GM23338 (cell line): ENCODE measurements at places on chromosomes 6 and 20. TPM values are rescaled to one million over a fixed set of nuclear protein-coding genes. Genes with fewer than 3 reads are reported as not detected.
A peak's percentile ranks its signal among the peaks of the same experiment; 100 is the strongest.

Gene KPNA5
- total RNA-seq = 9.4 and 16.3 TPM in 2 replicates

- H3K4me3 ChIP-seq = no peak overlapping the region
- H3K4me1 ChIP-seq = peaks cover 27% of the 10 kb centered on the region
- peaks cover 35% of the 10 kb centered on the region for H3K27me3 ChIP-seq
- H3K27ac ChIP-seq = no peak overlapping the region
- H3K36me3 ChIP-seq = no peaks in the 10 kb centered on the region
Observed at GRCh38 chr6:106102034-106102433, 15.9 kb downstream of the PRDM1 start.

Gene RIMS1
- 3.9 and 4.0 TPM in 2 replicates for total RNA-seq

Gene DPPA5
- 3.0 and 7.0 TPM in 2 replicates for total RNA-seq

Gene ATAT1
- 8.9 and 12.8 TPM in 2 replicates for total RNA-seq

Gene HIVEP2
- total RNA-seq = 6.6 and 7.4 TPM in 2 replicates

Gene MAK
- 0.35 and 0.50 TPM in 2 replicates for total RNA-seq

- H3K36me3 ChIP-seq = no peaks in the 10 kb centered on the region
- no peak overlapping the region for H3K4me3 ChIP-seq
- DNase-seq = no peak
- no peaks in the 10 kb centered on the region for H3K4me1 ChIP-seq
- no peak overlapping the region for H3K27ac ChIP-seq
Observed at GRCh38 chr6:13865141-13865540, 50.8 kb upstream of the MCUR1 start.

DNA sequence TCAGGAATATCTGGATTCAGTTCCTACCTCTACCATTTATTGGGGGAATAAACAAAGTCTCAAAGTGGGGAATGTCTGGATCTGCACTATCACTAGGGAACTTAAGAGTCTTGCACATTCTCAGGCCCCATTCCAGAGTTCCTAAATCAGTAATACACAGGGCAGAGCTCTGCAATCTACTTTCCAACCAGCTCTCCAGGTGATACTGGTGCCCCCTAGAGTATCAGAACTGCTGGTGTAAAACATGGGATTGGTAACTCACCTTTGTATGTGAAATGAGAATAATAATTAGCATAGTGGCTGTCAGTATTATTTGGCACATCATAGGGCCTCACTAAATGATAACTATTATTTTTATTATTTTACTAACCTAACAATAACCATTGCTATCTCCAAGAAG is 278.8 kb upstream of the IMPG1 start:
- H3K4me3 ChIP-seq = no peak overlapping the region
- peak; percentile 70 for DNase-seq
- H3K36me3 ChIP-seq = no peaks in the 10 kb centered on the region

DNA sequence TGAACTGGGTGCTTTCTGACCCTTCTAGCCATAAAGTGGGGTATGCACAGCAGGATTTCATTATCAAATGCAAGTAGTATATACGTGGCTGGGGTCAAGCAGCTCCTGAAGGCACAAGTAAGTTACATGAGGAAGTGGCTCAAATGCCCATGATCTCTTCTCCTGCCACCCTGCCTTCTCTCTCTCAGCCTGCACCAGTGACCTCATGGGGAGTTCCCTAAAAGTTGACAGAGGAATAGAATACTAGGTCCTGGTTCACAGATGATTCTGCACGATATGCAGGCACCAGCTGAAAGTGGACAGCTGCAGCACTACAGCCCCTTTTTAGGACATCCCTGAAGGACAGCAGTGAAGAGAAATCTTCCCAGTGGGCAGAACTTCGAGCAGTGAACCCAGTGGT is 282.0 kb downstream of the BCKDHB start:
- DNase-seq = no peak
- H3K27ac ChIP-seq = no peak overlapping the region

Gene ZNF184
- 7.7 and 10.6 TPM in 2 replicates for total RNA-seq

DNA sequence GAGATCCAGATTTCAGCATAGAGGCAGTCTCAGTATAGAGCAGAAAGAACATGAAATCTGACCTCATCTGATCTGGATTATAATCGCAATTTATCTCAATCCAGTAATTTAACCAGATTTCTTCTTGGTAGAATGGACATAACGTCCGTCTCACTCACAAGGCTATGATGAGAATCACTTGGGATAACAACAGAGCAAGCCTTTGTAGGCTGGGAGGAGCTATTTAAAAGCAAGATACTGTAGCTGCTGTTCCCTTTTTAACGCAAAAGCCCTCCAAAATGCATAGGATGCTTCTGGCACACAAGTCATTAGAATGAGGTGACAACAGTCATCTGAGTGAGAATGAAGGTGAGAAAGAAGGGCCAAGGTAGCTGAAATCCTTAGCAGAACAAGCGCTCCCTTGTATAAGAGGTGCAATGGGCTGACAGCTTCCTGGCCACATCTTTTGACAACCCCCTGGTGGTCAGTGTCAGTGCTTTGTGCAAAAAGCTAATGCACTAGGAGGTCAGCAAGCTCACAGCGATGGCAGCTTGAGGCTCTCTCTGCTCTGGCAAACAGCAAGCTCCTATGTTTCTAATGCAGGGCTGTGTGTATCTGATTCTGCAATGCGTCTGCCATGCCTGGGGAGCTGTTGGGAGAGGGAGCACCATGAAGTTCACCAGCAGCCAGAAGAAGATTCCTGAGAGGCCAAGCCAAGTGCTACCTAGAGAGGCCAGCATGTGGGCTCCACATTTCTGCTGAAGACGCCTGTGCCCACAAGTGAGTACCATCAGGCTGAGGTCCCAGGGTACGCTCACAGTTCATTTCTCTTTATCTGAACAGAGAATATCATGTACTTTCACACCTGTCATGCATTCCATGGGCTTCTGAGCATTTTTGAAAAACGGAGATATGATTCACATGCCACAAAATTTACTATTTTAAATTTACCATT is 16.2 kb downstream of the METTL24 start:
- H3K36me3 ChIP-seq = no peaks in the 10 kb centered on the region
- no peaks in the 10 kb centered on the region for H3K4me1 ChIP-seq
- H3K27me3 ChIP-seq = no peaks in the 10 kb centered on the region
- no peak overlapping the region for H3K27ac ChIP-seq
- H3K4me3 ChIP-seq = no peak overlapping the region

Gene ADGRB3
- total RNA-seq = 1.9 and 4.0 TPM in 2 replicates

Gene AVP
- total RNA-seq = not detected in 2 replicates

Gene KCNG1
- 26.3 and 31.0 TPM in 2 replicates for total RNA-seq

Gene LST1
- total RNA-seq = not detected in 2 replicates

DNA sequence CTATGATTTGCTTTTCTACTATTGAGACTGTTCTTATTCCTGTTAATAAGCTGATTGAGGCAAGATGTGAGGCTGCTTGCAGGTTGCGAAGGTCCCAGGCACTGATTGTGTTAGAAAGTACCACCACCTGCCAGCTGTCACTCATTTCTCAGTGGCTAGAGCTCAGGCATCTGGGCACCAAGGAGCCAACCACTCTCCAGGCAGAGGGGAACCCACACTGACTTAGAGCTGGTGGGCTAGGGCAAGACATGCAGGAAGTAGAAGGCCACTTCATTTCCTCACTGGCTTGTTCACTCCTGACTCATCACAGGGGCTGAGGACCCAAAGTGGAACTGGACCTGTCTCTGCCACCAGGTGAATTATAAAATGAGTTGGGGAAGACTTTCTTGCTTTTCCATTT is 7.8 kb upstream of the DLL1 start:
- peaks cover 32% of the 10 kb centered on the region for H3K4me1 ChIP-seq
- H3K27ac ChIP-seq = no peak overlapping the region
- no peak overlapping the region for H3K4me3 ChIP-seq
- DNase-seq = no peak
- H3K36me3 ChIP-seq = peaks cover 13% of the 10 kb centered on the region; the same call in 1 of the 2 replicates

Gene SAMD3
- 3.8 and 4.9 TPM in 2 replicates for total RNA-seq

DNA sequence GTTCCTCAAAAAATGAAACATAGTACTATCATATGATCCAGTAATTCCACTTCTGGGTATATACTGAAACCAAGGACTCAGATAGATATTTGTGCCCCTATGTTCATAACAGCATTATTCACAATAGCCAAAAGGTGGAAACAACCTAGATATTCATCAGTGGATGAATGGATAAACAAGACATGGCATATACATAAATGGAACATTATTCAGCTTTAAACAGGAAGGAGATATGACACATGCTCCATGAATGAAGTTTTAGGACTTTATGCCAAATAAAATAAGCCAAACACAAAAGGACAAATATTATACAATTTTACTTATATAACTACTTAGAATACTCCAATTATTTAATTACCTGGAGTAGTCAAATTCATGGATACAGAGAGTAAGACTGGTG is 16.4 kb downstream of the PLCB1 start:
- H3K4me1 ChIP-seq = peaks cover 21% of the 10 kb centered on the region
- H3K27me3 ChIP-seq = no peaks in the 10 kb centered on the region
- DNase-seq = no peak
- H3K27ac ChIP-seq = no peak overlapping the region
- no peak overlapping the region for H3K4me3 ChIP-seq

Gene C20orf144
- 0.66 TPM in 1 of 2 replicates, not detected in the other for total RNA-seq

Gene LY6G6C
- total RNA-seq = not detected in 2 replicates

GRCh38 chr6:11210386-11211138 is 21.9 kb downstream of the NEDD9 start:
- H3K27me3 ChIP-seq = no peaks in the 10 kb centered on the region
- H3K4me3 ChIP-seq = no peak overlapping the region
- H3K27ac ChIP-seq = peak overlapping the region; percentile 65
- no peak for DNase-seq
- H3K36me3 ChIP-seq = no peaks in the 10 kb centered on the region
- peaks cover 37% of the 10 kb centered on the region for H3K4me1 ChIP-seq

DNA sequence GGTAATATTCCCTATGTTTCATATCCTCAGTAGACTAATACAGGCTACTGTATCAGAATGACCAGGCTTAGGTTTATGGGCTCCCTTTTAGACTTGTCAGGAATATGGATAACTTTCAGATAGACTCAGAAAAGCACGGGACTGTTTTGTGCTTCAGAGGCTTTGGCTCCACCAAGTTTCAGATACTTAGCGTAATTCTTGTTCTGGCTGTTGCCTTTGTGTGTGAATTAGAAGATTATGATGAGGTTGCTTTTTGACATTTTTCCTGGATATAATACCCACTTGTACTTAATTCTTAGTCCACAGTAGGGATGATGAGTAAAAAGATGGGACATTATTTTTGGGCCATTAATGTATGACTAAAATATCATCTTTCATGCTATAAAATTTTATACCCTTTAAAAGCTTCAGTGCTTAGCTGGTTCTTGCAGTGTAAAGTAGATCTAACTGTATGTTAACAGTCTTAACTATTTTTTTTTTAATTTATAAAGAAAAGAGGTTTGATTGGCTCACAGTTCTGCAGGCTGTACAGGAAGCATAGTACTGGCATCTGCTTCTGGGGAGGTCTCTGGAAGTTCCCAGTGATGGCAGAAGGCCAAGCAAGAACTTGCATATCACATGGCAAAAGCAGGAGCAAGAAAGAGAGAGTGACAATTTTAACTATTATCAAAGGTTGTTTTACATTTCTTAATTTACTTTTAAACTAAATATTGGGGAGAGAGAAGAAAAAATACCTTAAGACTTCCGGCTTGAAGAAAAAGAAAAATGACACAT is 120.7 kb downstream of the ZFAND3 start:
- H3K4me1 ChIP-seq = no peaks in the 10 kb centered on the region
- H3K4me3 ChIP-seq = no peak overlapping the region
- no peaks in the 10 kb centered on the region for H3K27me3 ChIP-seq
- no peak overlapping the region for H3K27ac ChIP-seq
- no peak for DNase-seq
- H3K36me3 ChIP-seq = no peaks in the 10 kb centered on the region

DNA sequence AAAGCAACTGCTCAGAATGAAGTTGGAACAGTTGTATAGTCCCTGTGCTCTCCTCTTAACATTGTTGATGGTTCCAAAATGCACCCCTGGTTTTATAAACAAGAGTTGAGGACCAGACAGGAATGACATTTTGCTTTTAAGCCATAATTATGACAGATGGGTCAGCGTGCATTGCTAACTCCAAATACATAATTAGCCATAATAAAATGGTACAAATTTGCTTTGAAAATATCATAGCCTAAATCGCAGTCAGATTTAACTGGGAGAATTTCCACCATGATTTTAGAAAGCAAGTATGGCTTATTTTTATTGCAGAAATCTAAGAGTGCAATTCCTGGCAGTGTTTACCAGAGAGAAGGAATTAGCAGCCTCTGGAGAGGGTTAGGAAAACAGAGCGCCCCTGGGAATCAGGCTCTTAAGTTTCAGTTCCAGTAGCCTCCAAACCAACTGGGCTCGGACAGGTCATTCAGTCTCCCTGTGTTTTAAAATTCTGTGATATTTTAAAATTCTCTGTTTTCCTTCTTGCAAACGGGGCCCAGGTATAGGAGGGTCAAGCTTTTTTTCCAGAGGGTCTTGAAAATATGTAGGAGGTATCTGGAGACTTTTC is 302.3 kb downstream of the TBC1D7 start:
- no peak overlapping the region for H3K4me3 ChIP-seq
- H3K4me1 ChIP-seq = no peaks in the 10 kb centered on the region
- H3K27ac ChIP-seq = no peak overlapping the region
- no peaks in the 10 kb centered on the region for H3K27me3 ChIP-seq

Gene F13A1
- 0.31 and 11.4 TPM in 2 replicates for total RNA-seq

DNA sequence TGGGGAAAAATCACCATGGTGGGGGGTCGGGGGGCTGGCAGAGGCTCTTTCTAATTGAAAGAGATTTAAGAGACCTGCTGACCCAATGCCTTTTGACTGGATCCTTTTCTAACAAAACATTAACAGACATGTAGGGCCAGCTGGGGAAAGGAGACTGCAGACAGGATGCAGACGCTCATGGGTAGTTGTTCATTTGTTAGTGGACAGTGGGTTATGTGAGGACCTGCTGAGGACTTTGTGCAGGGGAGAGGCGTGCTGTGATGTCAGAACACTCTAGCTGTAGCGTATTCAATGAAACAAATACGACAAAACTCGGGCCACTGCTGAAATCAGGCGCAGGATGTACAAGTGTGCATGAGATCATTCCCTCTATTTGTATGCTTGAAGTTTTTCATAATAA is 1.2 kb downstream of the IP6K3 start:
- no peak for DNase-seq
- no peak overlapping the region for H3K4me3 ChIP-seq
- no peaks in the 10 kb centered on the region for H3K36me3 ChIP-seq
- no peak overlapping the region for H3K27ac ChIP-seq

Gene WFDC5
- not detected in 2 replicates for total RNA-seq

GRCh38 chr6:132202574-132202973 is 198.7 kb downstream of the MOXD1 start:
- H3K27ac ChIP-seq = no peak overlapping the region
- no peaks in the 10 kb centered on the region for H3K36me3 ChIP-seq
- no peaks in the 10 kb centered on the region for H3K27me3 ChIP-seq
- H3K4me3 ChIP-seq = no peak overlapping the region

Gene SYNDIG1
- 4.8 and 7.4 TPM in 2 replicates for total RNA-seq
